Kidney epithelial cell (primary cell): ENCODE measurements at places on chromosomes 6 and 20.

GRCh38 chr20:50125279-50125678, 12.3 kb upstream of the UBE2V1 start:
- DNase-seq: no peak

GRCh38 chr6:53322188-53323029, 26.3 kb downstream of the ELOVL5 start:
- no peak for DNase-seq

DNA sequence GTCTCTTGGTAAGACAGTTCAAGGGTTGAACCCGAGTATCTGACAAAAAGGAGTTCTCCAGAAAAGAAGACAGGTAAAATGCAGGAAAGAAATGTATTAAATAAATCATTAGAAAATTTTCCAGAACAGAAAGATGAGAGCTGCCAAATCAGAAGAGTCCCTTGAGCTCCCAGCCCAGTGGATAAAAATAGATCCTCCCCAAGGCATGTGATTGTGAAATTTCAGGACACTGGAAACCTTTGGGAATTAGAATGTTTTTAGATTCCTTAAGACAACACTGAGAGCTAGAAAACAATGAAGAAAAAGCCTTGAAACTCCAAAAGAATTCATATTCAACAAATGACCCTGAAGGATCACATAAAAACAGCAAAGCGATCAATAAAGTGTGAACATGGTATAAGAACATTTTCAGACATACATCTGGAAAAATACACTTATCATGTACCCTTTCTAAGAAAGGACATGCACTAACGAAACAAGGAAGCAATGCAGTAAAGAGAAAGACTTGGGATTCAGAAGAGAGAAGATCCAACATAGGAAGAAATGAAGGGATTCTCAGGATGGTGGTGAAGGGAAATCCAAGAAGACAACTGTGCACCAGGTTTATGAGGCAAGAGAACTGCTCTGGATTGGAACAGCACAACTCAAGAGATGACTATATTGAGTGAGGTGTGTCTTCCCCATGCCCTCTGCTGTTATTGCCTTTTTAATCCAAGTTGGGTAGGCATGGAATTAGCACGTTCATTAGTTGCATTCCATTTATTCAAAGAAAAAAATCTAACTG, 390.4 kb downstream of the SYNE1 start:
- no peak for DNase-seq

- DNase-seq: no peak
Measured at GRCh38 chr6:129497481-129498441, 212.2 kb downstream of the ARHGAP18 start.

DNA sequence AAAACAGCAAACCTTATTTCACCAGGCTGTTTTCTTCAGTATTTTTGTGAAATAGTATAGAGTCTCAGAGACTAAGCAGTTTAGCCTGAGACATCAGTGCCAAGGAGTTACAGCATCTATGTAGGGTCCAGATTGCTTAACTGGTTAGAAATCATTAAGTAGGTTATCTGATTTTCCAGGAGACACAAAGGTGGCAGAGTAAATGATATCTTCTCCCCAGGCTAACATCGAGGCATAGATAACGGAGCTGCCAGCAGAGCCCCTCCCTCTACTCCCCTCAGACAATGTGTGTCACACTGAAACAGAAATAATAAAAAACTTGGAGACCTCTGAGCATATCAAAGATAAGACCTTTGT, 473.0 kb upstream of the CITED2 start:
- DNase-seq: no peak

GRCh38 chr6:97218912-97219311, 64.1 kb downstream of the MMS22L start:
- DNase-seq: no peak

- peak; percentile 38 for DNase-seq
Measured at GRCh38 chr6:126937426-126937825, 181.0 kb upstream of the RSPO3 start.

DNA sequence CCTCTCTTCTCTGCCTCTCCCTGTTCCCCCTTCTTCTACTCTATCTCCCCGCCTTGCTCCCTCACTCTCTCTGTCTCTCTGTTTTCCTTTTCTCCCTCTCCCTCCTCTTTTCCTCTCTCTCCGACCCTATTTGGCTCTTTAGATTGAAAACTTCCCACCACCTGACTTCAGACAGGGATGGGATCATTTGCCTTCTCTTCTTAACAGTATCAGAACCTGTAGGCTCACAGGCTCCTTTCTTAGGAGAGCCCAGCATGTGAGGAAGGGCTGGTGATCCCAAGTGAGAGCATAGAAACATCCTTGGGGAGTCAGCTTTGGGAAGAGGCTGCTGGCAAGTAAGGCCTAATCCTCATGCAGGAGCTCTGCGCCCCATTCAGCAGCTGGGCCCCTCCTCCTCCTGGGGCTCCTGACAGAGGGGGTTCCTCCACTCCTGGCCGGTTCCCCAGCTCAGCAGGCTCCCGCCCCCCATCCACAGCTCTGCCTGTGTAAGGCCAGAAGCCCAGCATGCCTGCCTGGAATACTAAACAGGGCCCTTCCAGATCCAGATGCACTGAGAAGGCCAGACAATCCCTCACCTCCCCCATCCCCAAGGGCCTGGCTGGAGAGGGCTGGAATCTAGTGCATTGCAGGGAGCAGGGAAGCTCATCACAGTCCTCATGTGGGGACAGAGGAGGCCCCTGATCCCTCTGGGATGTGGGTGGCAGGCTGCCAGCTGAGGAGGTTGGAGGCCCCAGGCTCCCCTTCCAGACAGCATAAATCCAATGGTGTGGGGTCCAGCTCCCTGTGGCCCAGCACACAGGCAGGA, 93.4 kb downstream of the PTPRT start:
- DNase-seq: no peak

DNA sequence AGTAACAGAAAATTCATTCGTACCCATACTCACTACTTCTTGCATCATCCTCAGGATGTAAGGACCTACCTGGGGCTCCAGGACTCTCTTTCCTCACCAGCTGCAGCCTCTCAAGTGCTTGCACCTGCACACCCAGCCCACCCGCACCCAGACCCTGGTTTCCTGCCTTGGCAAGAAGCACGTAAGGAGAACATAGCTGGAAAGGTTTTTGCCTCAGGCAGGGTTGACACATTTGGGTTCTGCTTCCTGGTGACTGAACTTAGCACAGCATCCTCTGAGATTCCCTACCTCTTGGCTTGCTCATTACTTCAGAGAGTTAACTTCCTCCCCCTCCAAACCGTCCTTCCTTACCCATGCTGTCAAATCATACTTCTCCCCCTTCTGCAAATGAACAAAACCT, 556.9 kb downstream of the CD83 start:
- DNase-seq: no peak

DNA sequence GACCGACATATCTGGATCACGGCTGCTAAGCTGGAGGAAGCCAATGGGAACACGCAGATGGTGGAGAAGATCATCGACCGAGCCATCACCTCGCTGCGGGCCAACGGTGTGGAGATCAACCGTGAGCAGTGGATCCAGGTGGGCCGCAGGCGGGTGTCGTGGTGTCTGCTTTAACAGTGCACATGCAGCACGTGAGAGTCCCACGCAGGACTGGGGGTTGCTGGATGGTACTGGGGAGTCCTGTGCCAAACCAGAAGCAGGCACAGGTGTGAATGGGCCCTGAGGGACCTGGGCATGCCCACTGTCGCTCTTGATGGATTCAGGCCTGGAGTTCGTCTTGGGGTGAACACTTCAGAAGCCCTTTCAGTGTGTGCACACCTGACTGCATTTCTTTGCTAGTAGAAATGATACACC, 24.6 kb upstream of the C20orf204 start:
- no peak for DNase-seq

DNA sequence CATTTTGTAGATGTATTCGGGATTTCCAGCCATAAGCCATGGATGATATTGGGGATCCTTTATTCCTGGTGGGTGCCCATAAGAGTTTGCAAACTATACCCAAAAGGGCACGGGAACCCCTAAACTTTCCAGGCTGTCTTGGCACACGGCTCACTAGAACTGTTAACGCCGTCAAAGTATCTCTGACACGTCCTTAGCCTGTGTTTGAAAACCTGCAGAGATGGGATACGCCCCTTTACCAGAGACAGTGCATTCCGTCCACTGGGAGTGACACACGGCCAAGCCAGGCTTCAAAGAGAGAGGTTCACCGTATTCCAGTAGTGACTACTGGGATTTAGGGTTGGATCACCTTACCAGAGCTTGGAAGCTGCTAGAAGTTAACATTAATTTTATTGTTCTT, 95.0 kb downstream of the THBS2 start:
- DNase-seq: no peak

DNA sequence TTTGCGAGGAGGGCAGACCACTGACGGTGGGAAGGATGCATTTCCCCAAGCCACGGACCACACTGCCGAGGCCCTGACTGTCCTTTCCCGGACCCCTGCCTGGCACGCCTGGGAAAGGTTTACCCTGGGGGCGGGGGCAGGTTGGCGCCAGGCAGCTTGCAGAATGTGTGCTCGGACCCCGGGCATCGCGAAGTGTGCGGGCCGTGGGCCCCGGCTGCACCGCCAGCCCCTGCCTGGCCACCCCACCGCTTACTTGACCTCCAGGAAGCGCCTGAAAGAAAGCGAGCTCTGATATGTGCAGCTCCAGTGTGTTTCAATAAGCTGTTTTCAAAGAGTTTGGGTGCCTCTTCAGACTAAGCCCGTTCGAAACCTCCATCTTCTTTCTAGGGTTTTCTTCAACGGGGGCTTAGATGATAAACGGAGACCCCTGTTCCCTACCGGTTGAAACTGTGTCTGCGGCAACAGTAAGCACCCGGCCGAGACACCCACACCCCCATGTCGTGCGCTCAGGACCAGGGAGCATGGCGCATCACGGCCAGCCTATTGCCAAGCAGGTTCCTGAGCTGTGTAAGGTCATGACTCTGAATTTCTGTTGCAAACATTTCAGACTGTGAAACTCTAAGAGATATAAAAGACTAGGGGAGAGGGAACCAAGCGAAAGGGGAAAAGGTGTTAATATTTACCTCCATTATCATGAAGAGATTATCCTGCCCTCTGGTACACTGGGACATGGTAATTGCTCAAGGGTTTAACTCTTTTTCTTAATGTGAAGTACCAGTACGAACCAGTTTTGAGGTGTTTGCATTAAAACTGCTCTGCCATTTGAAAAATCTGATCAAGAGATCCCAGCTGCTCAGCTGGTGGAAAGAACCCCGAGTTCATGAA, 231.2 kb upstream of the FOXQ1 start:
- no peak for DNase-seq

GRCh38 chr6:14819001-14819400, 426.9 kb upstream of the JARID2 start:
- no peak for DNase-seq

DNA sequence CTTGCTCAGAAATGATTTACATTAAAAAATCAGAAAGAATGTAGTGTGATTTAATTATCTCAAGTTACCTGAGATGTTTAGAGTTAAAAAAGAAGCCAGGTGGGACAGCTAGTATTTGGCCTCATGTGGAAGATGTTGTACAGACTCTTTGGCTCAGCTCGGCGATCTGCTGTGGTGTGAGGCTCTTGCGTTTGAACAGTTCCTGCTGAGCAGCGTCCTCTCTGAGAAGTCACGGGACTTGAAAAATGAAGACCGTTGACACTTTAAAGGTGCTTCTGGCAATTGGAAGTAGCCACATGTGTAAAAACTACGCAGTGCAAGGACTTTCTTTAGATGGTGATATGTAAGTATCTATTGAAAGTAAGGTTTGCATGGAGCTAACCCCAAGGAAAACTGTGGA, 169.0 kb downstream of the BACH2 start:
- no peak for DNase-seq

GRCh38 chr6:33630014-33630413, 8.9 kb downstream of the ITPR3 start:
- no peak for DNase-seq

GRCh38 chr6:127775371-127775770, 125.5 kb downstream of the THEMIS start:
- DNase-seq: no peak

DNA sequence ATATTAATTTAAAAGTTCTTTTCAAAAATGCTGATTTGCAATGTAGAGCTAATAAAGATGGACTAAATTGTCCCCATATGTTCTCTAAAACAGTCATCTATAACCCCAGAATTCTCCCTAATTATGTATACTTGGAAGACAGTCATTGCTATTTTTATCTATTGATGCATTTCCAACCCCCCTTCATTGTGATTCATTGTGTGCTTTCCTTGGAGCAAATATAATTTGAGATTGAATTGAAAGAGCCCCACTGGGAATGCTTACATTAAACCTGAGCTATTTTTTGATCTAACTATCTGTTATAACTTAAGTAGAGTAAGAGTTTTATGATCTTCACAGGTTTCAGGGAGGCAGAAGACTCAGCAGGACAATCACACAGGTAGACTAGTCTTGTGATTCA, 73.7 kb upstream of the PTCHD4 start:
- DNase-seq: no peak

DNA sequence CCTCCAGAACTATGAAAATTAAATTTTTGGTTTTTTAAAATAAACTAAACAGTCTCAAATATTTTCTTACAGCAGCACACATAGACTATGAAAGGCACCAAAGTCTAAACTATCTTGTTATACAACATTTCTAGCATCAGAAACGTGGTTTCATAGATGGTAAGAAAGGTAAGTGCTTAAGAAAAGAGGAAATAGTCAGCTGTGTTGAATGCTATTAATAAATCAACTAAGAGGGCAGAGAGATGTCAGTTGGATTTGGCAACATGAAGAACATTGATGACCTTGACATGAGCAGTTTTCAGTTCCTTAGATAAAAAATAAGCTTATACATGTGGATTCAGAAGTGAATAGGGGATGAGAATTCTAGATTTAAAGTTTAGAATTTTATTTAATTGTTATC, 113.6 kb downstream of the RFX6 start:
- DNase-seq: no peak

DNA sequence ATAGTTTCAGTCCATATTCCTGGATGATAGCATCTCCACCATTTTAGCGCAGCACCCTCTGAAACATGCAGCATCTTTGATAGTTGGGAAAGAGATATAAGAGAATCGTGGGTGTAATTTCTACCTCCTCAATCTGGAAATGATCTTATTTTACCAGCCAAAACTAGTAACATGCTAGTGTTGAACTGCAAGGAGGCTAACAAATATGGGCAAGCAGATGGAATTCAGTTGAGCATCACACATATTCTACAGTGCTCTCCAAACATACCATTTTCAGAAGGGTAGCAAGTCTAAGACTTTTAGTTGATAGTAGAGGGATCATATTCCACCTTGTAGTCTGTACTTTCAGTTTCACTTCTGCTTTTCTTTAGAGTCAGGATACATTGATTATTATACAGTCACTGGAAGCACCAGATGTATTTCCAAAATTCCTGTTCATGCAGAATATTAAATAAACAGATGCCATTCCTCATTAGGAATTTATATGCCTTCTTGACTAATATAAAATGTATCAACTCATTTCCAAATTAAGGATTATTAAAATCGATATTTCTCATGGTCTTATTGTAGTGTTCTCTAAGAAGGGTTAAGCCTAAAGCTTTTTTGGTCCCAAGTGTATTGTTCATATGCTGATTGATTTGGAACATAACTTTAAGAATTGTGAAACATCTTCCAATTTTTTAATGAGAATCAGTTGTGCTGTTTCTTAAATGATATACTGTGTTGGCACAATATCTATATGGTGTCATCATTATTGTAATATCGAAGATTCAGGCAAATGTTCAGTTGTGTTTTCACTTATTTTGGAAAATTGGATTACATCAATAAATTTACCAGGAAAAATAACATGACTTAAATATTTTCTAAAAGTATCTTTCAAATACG, 362.0 kb downstream of the CENPW start:
- DNase-seq: no peak

GRCh38 chr6:3706547-3706946, 45.0 kb downstream of the PXDC1 start:
- DNase-seq: no peak

- DNase-seq: peak; percentile 99
Measured at GRCh38 chr6:158853072-158853879, 34.1 kb upstream of the EZR start.

GRCh38 chr6:63844287-63844686, 208.7 kb downstream of the PHF3 start:
- no peak for DNase-seq
